SK-N-MC (cell line): ENCODE measurements at places on chromosomes 16 and 17.

GRCh38 chr16:11118479-11118878 is 137.5 kb downstream of the SOCS1 start:
- no peak for DNase-seq

GRCh38 chr17:9237661-9238301 is 216.5 kb downstream of the NTN1 start:
- no peak for DNase-seq

DNA sequence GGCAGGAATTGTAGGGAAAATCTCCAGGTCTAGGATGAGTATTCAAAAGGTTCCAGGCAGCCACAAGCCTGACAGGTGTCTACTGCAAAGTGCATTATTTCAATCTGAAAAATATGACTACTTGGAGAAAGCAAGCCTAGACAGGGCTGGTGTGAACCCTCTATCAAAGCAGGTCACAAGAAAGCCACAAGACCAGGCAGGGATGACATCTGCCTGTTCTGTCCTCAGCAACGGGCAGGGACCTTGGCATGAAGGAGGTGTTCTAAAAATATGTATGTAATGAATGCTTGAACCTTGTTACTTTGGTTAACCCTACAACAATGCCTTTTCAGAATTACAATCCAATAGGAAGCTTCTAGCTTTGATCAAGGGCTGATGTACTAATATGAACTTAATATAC is 1.2 kb upstream of the COX6A2 start:
- no peak for DNase-seq

DNA sequence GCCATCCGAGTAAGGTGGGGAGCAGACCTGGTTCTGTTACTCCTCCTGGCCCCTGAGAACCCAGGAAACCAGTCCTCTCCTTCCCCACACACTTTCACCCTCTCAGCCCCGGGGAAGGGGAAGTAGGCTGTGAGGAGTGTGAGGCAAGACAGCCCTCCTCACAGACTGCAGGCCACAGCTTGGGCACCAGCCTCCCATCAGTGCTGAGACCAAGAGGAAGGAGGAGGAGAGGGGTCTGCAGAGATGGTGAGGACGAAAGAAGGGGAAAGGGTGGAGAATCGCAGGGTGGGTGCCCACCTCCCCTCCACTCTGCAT is 7.0 kb downstream of the G6PC3 start:
- no peak for DNase-seq

DNA sequence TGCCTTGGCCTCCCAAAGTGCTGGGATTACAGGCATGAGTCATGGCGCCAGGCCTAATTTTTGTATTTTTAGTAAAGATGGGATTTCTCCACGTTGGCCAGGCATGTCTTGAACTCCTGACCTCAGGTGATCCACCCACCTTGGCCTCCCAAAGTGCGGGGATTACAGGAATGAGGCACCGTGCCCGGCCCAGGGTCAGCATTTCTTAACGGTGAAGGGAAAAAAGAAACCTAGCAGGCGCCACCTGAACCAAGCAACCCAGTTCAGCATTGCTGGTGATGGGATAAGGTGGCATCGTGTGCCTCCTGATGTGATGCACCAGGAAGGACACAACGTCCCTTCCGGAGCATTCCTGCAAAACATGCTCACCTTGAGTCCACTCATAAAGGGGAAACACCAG is 2.2 kb upstream of the CLCN7 start:
- DNase-seq, result no peak

GRCh38 chr17:78821961-78822360 is 18.7 kb downstream of the USP36 start:
- DNase-seq, result no peak

- DNase-seq, result no peak
These were observed 22.1 kb downstream of the NME2 start for GRCh38 chr17:51188271-51188833.

DNA sequence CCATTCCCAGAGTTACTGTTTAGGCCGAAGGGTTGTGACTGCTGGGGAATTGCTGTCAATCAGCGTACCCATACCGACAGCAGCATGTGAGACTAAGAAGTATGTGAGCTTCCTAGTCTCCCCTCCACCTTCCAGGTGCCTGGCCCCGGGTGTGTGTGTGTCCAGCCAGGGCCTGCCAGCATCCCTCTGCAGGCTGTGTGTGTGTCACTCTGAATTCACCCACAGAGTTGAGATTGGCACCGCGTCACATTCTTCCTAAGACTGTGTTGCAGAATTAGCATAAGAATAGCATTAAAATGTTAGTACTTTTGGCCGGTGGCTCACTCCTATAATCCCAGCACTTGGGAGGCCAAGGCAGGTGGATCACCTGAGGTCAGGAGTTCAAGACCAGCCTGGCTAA is 31.8 kb downstream of the PRMT7 start:
- no peak for DNase-seq

- DNase-seq, result no peak
These were observed 9.1 kb downstream of the UNC13D start for GRCh38 chr17:75834928-75835653.

- DNase-seq, result no peak
These were observed 587 bp downstream of the RNF157 start for GRCh38 chr17:76239538-76240274.

DNA sequence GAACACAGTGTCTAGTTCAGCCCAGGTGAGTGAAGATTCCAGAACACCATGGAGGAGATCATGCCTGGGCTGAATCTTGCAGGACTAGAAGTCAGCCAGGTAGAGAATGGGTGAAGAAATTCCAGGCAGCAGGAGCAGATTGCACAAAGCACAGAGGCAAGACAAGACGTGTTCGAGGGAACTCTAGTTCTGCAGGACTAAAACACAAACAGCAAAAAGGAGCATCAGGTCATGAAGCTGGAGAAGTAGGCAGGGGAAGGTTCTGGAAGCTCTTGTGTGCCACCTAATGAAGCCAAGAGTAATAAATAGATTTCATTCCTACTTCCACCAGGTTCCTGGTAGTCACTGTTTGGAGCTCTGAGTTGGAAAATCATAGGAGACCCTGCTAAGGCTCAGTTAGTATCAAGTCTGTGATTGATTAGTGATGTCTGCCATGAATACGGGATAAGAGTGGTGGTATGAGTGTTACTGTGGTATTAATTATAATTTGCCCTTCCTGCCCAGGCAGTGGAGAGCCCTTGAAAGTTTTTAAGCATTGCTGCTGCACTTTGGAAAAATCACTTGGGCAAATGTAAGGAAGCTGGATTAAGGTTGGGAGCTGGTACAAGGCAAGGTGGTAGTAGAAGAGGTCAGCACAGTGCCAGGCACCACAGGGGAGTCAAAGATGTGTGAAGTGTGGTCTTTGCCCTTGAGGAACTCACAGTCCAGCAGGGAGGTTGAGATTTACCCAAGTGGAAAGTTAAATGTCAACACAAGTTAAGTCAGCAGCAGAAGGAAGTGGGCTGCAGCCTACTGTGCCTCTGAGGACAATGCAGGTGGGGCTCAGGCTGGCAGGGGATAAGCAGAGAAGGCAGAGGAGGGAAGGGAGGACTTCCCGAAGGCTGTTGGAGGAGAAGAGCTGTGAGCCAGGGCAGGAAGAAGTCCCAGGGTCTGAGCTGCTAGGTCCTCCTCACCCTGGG is 13.5 kb upstream of the FOXN1 start:
- DNase-seq, result no peak

DNA sequence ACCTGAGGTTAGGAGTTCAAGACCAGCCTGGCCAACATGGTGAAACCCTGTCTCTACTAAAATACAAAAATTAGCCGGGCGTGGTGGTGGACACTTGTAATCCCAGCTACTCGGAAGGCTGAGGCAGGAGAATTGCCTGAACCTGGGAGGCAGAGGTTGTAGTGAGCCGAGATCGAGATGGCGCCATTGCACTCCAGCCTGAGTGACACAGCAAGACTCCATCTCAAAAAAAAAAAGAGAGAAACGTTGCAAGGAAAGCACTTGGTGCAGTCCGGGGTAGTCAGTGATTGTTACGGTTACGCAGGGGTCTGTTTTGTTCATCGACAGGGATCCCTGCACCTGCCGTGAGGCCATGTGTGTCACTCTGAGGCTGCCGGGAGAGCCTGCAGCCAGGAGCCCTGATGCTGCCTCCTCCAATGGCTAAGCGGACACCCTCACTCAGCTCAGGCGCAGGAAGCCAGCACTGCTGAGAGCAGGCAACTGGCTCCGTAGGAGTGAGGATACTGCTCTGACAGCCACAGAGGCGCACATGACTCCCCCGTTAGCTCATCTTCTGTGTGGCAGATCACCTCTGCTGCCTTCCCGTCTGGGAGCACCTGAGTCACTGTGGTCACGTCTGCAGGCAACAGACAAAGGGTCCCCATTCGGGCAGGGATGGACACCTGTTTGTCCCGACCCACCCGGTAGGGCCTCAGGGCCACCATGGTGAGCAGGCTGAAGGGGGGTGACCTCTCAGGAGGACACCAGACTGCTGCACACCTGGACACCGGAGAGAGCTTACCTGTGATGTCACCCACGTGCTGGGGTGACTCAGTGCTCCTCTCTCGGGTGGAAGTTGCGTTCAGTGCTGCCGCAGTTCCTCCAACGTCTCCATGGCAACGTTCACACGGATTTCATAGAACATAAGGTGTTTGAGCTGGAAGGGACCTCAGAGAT is 5.2 kb upstream of the RAB26 start:
- no peak for DNase-seq

- DNase-seq, result no peak
These were observed 84.0 kb upstream of the CACNG5 start for GRCh38 chr17:66750781-66751543.

DNA sequence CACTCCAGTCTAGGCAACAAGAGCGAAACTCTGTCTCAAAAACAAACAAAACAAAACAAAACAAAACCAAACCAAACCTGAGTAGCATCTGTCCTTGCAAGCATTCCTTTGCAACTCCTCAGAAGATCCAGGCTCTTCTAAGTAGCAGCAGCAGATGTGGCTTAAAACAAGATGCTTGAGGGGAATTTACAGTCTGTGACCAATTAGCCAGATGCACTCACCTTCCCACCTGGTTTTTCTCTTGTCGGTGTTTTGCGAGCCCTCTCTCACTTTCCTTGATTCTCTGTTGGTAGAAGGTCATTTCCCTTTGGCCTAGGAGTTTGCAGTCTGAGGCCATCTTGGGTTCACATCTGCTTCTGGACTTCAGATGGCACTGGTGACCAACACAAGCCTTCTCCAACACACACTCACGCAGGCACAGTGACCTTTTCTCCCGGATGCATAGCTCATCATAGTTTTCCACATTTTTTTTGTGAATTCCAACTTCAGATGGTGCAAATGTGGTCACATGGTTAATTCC is 276.8 kb downstream of the STX8 start:
- no peak for DNase-seq

- DNase-seq, result no peak
These were observed 6.2 kb downstream of the PGS1 start for GRCh38 chr17:78384479-78385175.

DNA sequence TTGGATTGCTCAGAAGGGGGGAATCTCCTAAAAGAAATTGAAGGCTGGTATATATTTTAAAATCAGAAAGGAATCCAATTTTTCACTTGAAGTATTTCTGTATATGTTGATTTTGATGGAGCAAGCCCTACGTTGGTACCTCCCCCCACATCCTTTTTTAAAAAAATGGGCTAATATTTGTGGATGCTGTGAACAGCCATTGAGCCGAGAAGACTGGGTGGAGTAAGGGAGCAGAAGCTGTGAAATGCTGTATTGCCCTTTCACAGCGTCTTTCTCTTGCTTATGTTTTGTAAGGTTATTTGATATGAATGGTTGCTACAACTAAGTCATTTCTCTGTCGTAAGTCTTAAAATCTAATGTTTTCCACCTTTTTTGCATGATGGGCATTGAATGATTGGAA is 2.3 kb downstream of the PAFAH1B1 start:
- DNase-seq, result no peak

DNA sequence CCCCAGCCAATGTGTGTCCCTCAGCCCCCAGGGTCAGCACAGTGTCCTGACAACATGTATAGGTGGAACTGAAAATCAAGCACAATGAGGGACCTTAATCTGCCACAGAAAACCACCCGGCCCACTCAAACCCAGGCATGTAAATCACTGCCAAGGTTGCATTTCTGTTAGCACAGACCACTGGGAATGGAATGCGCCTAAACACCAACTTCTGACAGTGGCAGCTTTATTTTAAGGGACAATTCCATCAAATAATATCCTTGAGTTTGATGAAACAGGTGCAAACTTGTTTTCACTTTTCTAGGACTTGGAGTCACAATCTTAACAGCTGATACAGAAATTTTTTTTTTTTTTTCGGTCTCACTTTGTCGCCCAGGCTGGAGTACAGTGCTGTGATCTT is 37.3 kb upstream of the MRPS23 start:
- DNase-seq, result no peak

- no peak for DNase-seq
These were observed 4.8 kb upstream of the CDK5RAP3 start for GRCh38 chr17:47966079-47966519.

DNA sequence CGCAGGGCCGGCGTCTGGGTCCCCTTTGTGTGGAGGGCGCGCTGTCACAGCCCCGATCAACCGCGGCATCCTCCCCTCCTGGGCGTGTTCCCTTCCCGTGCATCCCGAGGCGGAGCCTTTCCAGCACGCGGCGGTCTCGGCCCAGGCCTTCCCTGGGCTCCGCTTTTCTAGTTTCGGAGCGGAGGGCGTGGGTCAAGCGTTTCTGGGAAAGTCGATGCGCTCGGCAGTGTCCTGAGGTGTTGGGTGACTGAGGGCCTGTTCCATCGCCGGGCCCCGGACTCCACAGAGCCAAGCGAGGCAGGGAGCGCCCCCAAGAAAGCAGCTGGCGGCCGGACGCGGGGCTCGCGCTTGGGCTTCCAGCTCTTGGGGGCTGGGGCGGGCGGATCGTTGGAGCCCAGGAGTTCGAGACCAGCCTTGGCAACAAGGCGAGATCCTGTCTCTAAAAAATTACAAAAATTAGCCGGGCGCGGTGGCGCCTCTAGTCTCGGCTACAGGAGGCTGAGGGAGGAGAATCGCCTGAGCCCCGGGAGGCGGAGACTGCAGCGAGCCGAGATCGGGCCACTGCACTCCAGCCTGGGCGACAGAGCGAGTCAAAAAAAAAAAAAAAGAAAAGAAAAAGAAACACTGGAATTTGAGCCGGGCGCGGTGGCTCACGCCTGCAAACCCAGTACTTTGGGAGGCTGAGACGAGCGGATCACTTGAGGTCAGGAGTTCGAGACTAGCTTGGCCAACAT is 806 bp downstream of the IFT140 start:
- no peak for DNase-seq

DNA sequence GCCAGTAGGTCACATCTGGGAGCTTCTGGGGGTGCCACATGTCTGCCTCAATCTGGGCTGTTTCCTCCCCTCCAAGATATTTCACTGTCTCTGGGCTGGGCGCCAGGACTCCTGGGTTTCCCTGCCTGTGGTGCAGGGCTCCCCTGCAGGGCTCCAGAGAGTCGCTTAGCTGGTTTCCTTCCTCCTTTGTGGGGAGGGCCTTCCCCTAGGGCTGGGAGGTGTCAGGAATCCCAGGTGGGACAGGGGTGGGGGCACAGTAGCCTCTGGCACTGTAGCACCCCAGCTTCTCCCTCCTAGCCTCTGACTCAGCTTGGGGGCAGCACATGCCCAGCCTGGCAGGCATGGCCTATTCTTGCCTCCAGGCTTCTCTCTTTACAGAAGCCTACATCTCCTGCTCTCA is 2.6 kb downstream of the RARA start:
- DNase-seq, result no peak
